Glomerular endothelial cell (primary cell): ENCODE measurements at places on chromosomes 6 and 20.

DNA sequence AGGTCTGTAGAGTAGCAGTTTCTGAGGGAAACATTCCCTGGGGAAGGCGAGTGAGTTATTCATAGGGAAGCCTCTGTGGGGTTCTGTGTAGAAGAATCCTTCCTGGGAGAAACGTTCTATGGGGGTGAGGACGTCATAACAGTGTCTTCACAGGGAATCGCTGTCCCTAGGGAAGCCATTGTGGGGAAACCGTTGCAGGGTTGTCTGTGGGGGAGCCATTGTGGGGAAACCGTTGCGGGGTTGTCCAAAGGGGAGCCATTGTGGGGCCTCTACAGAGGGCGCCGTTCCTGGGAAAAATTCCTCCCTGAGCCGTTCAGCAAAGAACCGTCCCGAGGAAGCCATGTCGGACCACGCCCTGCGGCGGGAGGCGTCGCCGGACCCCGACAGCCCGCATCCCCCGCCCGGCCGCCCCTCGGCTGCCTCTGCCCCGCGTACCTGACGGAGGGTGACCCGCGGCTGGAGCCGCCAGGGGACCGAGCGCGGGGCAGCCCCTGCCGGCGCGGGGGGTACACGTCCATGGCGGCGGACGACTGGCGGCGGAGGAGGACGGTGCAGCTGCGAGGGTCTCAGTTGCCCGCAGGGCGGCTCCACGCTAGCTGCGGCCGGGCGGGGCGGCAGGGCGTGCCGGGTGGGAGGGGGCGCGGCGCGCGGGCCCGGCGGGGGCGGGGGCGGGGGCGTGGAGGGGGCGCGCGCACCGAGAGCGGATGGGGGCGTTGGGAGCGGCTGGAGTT is at the start of gene DNAAF9:
TSS of gene DNAAF9 (minus strand) at position 630 of the 731 bp plus-strand sequence. CDS start at position 518, 112 bp downstream.
- no peak for DNase-seq

DNA sequence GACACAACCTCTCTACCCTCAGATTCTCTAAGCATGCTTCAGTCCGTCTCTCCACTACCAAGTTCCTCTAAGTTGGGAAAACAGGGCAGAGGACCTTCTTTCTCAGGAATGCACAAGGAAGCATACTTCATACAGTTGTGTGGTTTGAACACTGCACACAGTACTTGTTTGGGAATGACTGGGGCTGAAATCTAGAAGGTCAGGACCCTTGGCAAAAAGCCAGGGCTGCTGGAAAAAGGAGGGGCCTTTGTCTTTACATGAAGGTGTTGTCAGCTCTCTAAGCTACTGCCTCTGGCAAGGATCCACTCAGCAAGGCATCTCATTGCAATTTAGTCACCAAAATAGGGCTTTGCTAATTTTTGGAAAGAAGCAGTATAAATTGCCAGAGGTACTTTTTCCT is 20.7 kb upstream of the HEY2 start:
- no peak for DNase-seq

GRCh38 chr6:168949981-168950857 is 303.4 kb downstream of the THBS2 start:
- no peak for DNase-seq

DNA sequence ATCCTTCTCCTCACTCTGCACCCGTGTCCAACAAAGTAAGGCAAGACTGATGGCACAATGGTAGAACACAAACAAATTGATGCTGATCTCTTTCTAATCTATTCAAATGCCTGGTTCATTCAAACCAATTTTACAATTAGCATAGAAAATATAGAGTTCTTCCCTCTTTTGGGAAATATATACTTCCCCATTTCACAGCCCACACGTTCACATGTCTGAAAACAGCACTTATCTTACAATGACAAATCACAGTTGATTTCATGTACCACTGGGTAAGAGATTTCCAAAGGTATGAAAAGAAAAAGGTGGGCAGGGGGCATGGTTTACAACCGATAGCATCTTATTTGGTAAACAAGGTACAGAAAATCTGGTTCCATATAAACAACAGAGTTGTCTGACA is 137.6 kb downstream of the RNGTT start:
- DNase-seq: no peak

DNA sequence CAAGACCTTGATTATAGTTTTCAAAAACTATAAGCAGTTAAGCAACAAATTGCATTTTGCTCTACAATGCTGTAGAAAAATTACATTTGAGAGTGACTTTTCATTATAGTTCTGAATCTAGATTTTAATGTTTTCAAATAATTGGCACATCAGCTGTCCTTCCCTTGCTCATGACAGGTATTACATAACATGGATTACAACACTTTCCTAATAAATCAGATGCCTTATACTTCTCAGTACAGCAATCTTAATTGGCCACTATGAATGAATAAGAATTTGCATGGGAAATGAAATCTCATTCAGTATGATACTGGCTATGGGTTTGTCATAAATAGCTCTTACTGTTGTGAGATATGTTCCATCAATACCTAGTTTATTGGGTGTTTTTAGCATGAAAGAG is 29.9 kb downstream of the HSF2 start:
- DNase-seq: no peak

DNA sequence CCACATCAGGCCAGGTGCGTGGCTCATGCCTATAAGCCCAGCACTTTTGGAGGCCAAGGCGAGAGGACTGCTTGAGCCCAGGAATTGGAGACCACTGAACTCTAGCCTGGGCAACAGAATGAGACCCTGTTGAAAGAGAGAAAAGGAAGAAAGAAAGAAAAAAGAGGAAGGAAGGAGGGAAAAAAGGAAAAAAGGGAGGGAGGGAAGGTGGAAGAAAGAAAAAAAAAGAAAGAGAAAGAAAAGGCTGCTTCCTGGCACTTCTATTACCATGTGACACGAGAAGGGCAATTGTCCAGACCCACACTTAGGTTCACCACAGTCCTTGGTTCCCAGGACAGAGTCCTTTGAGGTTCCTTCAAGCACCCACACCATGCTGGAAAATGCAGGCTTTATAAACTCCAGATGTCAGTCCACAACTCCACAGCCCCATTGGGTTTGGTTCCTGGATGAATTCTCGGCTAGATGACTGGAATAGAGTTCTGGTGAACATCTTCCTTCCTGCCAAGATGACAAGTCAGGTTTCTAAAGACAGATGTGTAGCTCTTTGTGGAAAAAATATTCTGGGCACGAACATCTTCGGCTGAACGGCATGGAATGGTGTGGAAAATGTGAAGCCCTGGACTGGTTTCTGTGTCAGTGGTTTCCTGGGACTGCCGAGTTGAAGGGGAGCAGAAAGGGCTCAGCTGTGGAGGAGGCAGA is 32.5 kb downstream of the NT5E start:
- DNase-seq: no peak

GRCh38 chr20:57712341-57712740 is 2.5 kb upstream of the PMEPA1 start:
- DNase-seq: no peak

DNA sequence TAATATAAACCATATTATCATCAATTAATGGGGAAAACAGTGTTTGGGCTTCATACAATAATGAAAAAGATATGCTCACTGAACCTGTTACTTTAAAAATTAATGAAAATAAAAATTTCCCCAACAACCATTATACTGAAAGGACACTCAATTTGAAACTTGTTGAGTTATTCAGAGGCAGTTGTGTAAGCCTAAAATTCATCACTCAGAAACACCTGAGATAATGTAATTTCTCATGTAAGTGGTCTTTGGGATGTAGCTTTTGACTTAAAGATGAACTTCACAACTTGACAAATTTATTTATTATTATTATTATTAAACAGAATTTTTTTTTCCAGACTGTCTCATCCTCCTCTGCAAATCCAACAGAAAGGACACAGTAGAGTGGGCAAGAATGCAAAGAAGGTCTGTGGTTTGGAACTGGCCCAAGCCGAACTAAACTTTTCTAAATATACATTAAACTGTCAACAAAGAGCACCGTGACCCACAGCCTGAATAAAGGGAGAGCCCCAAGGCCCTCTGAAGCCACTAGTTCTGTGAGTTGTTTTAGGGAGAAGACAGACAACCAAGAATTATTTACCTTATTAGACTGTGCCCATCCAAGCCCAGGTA is 32.2 kb upstream of the HEY2 start:
- no peak for DNase-seq

DNA sequence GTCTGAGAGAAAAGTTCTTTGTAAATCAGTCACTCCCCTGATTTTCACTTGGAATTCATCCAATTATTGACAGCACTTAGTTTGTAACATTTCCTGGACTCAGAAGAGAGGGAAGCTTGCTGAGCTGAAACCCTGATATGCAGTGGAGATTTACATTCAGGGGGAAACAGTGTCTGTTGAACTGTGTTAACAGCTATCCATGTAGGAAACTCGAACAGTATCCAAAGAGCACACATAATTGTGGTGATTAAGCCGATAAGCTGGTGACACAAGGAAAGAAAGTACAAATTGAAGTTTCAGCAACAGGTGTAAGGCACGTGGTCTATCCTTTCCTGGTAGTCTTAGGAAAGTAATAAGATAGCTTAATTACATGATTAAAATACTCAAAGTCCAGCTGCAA is 78.1 kb upstream of the FLRT3 start:
- DNase-seq: no peak

- DNase-seq: no peak
Measured at GRCh38 chr20:23346002-23346401, 4.6 kb upstream of the NXT1 start.

- no peak for DNase-seq
Measured at GRCh38 chr20:14386726-14387125, 49.3 kb upstream of the FLRT3 start.
